Left ventricle myocardium inferior (tissue), 1 donor: ENCODE measurements at places on chromosomes 6 and 20. TPM values are rescaled to one million over a fixed set of nuclear protein-coding genes. Genes with fewer than 3 reads are reported as not detected.

Gene TRIM40
- not detected for total RNA-seq

Gene PTCRA
- not detected for total RNA-seq

Gene RNF217
- total RNA-seq, result 14.1 TPM

Gene GID8
- total RNA-seq, result 16.2 TPM

Gene ZKSCAN3
- 4.1 TPM for total RNA-seq

Gene PAX1
- total RNA-seq, result not detected

DNA sequence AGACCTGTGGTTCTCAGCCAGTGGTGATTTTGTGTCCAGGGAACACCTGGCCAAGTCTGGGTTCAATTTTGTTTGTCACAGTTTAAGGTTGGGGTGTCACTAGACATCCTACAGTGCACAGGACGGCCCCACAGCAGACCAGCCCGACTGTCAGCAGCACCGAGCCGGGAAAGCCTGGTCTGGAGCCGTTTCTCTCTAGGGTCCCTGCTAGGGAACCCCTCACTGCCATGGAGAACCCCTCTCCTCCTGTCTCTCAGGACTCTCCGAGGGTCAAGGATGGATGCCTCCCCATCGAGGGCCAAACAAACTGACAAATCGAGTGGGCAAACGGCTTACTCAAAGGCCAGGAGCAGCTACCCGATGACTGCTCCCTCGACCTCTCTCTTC is 15.8 kb upstream of the STX16 start:
- no peaks in the 10 kb centered on the region for H3K36me3 ChIP-seq
- peaks cover 4% of the 10 kb centered on the region for H3K4me1 ChIP-seq
- H3K27ac ChIP-seq, result no peak overlapping the region
- DNase-seq, result no peak
- no peak overlapping the region for H3K4me3 ChIP-seq

- no peaks in the 10 kb centered on the region for H3K36me3 ChIP-seq
- no peak overlapping the region for H3K27ac ChIP-seq
Observed at GRCh38 chr20:16111172-16111832, 461.9 kb downstream of the KIF16B start.

DNA sequence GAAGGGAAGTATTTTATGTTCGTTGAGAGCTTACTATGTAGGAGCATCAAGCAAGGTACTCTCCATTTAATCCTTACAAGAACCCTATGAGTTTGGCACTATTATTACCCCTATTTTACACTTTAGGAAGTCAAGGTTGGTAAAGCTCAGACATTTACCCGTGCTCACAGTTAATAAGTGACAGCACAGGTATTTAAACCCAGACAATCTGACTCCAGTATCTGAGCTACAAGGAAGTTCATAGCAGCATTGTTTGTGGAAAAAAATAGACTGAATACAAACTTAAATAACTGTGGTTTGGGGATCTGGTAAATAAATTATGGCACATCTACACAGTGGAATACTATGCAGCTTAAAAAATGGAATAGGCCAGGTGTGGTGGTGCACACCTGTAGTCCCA is 21.2 kb upstream of the GMNN start:
- H3K27ac ChIP-seq, result no peak overlapping the region
- DNase-seq, result no peak
- no peak overlapping the region for H3K4me3 ChIP-seq

DNA sequence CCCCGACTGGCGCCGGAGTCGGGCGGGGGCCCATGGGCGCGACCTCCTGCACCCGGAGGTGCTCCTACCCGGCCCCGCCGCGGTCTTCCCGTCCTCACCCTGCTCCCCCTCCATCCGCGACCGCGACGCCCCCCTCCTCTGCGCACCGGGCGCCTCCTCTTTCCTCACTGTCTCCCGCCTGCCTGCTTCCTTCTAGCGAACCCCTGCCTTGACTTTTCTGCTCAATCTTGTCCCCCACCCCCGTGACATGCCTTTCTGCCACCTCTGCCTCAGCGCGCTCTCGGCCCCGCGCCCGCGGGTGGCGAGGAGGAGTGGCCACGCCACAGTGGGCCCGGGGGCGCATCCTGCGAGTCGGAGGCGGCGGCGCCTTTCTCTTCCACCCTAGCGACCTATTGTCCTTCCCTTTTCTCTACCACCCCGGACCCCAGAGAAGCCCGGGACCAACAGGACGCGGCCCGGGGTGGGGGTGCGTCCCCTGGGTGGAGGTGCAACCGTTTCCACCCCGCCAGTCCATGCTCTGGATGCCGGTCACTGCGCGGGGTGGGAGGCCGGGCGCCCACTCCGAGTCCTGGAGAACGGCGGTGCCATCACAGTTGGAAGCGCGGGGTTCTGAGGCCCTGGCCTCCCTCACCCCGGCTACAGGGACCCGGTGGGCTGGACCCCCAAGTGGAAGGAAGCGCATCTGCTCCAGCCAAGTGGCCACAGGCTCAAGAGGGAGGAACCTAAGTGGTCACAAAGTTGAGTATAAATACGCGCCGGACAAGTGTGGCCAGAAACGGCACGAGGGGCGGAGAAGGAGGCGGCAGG is 2.0 kb downstream of the PDE10A start:
- peaks cover 24% of the 10 kb centered on the region for H3K27me3 ChIP-seq
- peak; percentile 41 for DNase-seq
- H3K4me1 ChIP-seq, result peaks cover 70% of the 10 kb centered on the region
- no peaks in the 10 kb centered on the region for H3K36me3 ChIP-seq

DNA sequence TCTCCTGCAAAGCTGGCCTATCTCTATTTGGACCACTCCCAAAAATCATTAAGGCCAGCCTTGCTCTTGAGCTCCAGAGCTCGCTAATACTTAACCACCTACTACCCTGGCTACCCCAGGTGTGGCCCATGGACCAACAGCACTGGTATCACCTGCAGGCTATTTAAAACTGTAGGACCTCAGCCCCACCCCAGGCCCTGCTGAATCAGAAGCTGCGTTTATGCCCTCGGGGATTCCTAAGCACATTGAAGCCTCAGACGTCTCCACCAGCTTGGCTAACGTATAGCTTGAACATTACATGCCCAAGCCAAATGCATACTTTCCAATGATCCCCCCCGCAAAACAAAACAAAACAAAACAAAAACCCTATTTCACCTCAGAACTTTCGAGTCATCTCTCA is 19.7 kb upstream of the SPAG4 start:
- DNase-seq, result no peak
- peaks cover 6% of the 10 kb centered on the region for H3K4me1 ChIP-seq
- H3K36me3 ChIP-seq, result no peaks in the 10 kb centered on the region
- H3K27ac ChIP-seq, result no peak overlapping the region

- H3K4me3 ChIP-seq, result no peak overlapping the region
- H3K27me3 ChIP-seq, result peaks cover 42% of the 10 kb centered on the region
- DNase-seq, result no peak
- H3K27ac ChIP-seq, result peak overlapping the region; percentile 39
Observed at GRCh38 chr6:169097381-169097959, 156.2 kb downstream of the THBS2 start.

GRCh38 chr6:101434601-101435000 is 41.1 kb downstream of the GRIK2 start:
- DNase-seq, result no peak
- peaks cover under 1% of the 10 kb centered on the region for H3K4me1 ChIP-seq
- H3K27ac ChIP-seq, result no peak overlapping the region
- no peaks in the 10 kb centered on the region for H3K27me3 ChIP-seq
- no peaks in the 10 kb centered on the region for H3K36me3 ChIP-seq

- H3K4me1 ChIP-seq, result no peaks in the 10 kb centered on the region
- no peak overlapping the region for H3K4me3 ChIP-seq
- H3K27me3 ChIP-seq, result no peaks in the 10 kb centered on the region
- no peaks in the 10 kb centered on the region for H3K36me3 ChIP-seq
- DNase-seq, result no peak
Observed at GRCh38 chr6:164184410-164184809, 769.9 kb downstream of the QKI start.

GRCh38 chr6:110509617-110510241 is 33.3 kb upstream of the SLC22A16 start:
- no peaks in the 10 kb centered on the region for H3K27me3 ChIP-seq
- no peaks in the 10 kb centered on the region for H3K36me3 ChIP-seq
- DNase-seq, result no peak
- no peak overlapping the region for H3K27ac ChIP-seq
- H3K4me1 ChIP-seq, result peaks cover 18% of the 10 kb centered on the region

DNA sequence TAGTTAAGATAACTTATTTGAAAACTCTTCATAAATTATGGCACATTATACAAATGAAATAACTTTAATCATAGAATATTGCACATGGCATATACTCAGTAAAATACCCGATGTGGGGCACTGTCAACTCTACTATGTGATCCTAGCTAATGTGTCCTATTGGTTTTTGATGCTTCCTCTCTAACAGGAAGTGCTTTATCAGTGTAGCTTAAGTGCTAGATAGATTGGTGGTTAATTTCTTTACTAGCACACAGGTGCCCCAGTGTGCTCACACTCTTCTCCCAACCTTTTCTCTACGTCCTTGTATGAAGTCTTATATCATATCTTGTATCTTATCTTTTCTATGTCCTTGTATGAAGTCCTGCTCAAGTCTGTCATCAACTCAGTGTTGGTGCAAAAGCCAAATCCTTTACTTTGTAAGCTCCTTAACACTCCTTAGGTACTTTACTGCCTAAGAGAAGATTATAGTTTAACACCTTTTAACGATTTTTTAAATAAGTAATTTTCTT is 358.9 kb downstream of the CENPW start:
- no peak overlapping the region for H3K27ac ChIP-seq
- H3K36me3 ChIP-seq, result no peaks in the 10 kb centered on the region
- DNase-seq, result no peak
- no peaks in the 10 kb centered on the region for H3K27me3 ChIP-seq
- no peak overlapping the region for H3K4me3 ChIP-seq

DNA sequence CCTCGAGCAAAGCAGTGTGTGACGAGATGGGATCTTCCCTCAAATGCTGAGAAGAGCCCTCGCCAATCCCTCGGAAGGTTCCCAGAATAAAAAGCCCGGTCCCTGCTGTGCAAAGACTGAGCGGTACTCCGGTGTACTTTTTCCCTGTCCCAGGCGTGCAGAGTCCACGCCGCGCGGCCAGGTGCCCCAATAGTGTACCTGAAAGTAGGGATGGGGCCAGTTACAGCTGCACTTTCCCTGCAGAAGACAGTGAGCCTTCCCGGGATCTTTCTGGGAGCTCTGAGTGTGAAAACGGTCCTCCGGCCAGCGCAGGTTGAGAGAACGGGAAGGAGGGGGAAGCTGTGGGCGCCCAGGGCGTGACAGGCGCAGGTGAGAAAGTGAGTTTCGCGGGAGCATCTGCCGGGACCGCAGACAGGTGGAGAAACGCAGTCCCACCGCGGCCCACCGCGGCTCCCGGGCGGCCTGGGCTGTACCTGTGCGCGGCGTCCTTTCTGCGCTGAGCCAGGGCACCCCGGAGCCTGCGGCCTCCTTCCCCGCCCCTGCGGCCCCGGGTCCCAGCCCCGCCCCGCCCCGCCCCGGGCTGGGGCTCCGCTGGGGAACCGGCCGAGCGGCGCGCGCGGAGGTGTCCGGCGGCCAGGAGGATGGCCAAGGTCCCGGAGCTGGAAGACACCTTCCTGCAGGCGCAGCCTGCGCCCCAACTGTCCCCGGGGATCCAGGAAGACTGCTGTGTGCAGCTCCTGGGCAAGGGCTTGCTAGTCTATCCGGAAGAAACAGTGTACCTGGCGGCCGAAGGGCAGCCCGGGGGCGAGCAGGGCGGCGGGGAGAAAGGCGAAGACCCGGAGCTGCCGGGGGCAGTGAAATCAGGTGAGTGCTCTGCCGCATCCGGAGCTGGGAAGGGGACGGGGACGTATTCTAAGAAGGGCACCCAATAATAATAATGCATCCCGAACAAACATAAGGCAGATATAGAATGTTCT is at the start of gene RFX6:
RFX6 (plus strand) TSS at position 608 of the 977 bp plus-strand sequence; CDS start at position 642, 34 bp downstream.
- peaks cover 75% of the 10 kb centered on the region for H3K27me3 ChIP-seq
- H3K4me1 ChIP-seq, result peaks cover 13% of the 10 kb centered on the region
- H3K27ac ChIP-seq, result no peak within 1 kb of the TSS

DNA sequence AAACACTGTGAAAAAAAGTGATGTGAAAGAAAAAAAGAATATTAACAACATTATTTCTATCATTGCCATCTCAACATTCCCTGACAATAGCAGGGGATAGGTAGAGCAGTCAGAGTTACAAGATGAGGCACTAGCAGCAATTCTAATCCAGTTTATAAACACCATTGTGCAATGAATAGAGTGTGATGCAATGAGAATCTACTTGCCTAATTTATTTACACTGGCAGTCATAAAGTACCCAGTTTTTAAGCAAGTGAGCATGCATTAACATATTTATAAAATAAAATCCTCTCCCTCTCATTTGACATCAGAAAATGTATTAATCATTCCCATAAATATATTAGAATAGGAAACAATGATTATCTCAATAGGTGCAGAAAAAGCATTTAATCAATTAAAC is 2.5 kb upstream of the MANEA start:
- no peaks in the 10 kb centered on the region for H3K27me3 ChIP-seq
- H3K27ac ChIP-seq, result no peak overlapping the region
- no peaks in the 10 kb centered on the region for H3K36me3 ChIP-seq
- no peak for DNase-seq

DNA sequence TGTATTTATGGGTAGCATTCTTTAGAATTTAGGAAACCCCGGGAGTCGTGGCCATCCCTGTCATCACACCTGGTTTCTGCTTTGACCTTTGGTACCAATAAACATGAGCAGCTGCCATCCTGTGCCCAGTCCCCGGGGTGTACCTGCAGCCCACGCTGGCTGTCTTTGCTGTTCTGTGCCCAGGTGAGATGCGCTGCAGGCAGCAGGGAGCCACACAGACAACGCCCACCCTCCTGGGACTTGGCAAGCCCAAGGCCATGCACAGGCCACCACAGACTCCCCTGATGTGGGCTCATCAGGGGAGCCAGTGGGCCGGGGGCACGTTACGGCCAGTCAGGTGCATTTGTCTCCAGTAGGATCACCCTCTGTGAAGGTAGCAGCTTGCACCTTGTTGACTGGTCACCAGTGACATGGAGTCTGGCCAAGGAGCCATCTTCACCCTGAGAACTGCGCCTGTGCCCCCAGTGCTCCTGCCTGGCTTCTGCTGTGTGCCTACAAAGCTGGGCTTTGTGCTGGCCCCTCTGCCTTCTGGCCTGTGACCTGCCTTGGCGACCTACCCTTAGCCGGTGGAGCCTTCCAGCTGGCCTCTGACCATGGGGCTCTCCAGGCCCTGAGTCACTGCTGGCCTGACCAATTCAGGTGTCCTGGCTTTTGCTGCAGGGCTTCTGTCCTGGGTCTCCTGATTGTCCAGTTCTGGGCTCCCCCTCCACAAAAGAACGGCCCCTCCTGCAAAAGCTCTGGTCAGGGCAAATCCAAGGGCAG is 14.2 kb upstream of the UNC93A start:
- H3K36me3 ChIP-seq, result no peaks in the 10 kb centered on the region
- peaks cover 47% of the 10 kb centered on the region for H3K27me3 ChIP-seq
- no peak overlapping the region for H3K27ac ChIP-seq
- H3K4me1 ChIP-seq, result no peaks in the 10 kb centered on the region
- H3K4me3 ChIP-seq, result no peak overlapping the region
- no peak for DNase-seq
